ENCODE measurements at places on chromosomes 13 and 19. TPM values are rescaled to one million over a fixed set of nuclear protein-coding genes. Genes with fewer than 3 reads are reported as not detected.

Gene CNN1
- 208 TPM for total RNA-seq

Gene SPTBN4
- total RNA-seq = 3.4 TPM

Gene MADCAM1
- 0.41 TPM for total RNA-seq

Gene BAX
- total RNA-seq = 36.1 TPM

Gene NRTN
- 28.7 TPM for total RNA-seq

Gene ZNF544
- 21.8 TPM for total RNA-seq

Gene CABP5
- not detected for total RNA-seq

Data from left cardiac atrium (tissue), 4 donors.